ENCODE measurements at places on chromosomes 13 and 19. TPM values are rescaled to one million over a fixed set of nuclear protein-coding genes. Genes with fewer than 3 reads are reported as not detected.

The CALR3 gene
- polyA plus RNA-seq = 0.14 TPM

DNA sequence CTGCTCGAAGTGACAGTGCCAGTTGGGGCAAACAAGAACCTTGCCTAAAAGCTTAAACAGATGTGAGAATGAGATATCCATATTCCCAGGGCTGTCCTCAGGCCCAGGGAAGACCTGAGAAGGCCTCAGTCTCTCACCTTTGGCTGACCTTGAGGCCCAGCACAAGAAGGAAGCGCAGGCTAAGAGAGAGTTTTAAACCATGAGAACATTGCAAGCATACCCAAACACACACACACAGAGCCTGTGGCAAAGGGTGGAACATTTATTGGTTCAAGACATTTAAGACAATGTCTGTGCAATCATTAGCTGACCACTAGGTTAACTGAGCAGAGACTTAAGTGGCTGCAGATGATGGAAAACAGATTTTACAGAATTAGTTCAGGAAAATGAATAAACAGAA lies 248.2 kb downstream of the NBEA start:
- no peak for DNase-seq

GRCh38 chr13:37212826-37213225 lies 107.4 kb upstream of the CSNK1A1L start:
- no peak for DNase-seq

GRCh38 chr13:25908366-25908765 lies 143.4 kb downstream of the SHISA2 start:
- DNase-seq = no peak
